SW 1271 (cell line): ENCODE measurements at places on chromosomes 4 and X.

GRCh38 chr4:1318488-1319213 lies 28.4 kb upstream of the UVSSA start:
- no peak for DNase-seq

DNA sequence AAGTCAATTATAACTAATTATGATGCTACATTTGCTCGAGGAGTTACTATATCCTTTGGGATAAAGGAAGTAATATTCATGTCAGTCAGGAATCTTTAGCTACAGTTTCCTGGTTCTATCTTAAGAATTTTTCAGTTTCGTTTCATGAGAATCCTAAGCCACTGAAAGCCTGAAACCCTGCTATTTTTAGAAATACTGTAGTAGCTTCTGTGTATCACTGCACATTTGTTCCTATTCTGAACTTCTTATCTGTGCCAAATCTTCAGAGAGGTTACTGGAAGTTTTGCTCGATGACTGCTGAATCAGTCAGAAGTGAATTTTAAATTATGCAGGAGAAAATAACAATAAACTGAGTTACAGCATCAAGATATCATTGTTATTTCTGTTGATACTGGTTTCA lies 249.2 kb downstream of the TENM3 start:
- DNase-seq, result no peak

- no peak for DNase-seq
Observed at GRCh38 chr4:77185686-77186085, 28.7 kb downstream of the CCNG2 start.

DNA sequence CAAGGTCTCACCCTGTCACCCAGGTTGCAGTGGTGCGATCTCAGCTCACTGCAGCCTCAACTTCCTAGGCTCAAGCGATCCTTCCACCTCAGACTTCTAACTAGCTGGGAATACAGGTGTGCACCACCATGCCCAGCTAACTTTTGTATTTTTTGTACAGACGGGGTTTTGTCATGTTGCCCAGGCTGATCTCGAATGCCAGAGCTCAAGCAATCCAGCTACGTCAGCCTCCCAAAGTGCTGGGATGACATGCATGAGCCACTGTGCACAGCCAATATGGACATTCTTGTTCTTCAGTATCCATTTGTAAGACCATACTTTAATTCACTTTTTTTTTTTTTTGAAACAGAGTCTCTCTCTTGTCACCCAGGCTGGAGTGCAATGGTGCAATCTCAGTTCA lies 3.5 kb upstream of the CCNI start:
- no peak for DNase-seq

DNA sequence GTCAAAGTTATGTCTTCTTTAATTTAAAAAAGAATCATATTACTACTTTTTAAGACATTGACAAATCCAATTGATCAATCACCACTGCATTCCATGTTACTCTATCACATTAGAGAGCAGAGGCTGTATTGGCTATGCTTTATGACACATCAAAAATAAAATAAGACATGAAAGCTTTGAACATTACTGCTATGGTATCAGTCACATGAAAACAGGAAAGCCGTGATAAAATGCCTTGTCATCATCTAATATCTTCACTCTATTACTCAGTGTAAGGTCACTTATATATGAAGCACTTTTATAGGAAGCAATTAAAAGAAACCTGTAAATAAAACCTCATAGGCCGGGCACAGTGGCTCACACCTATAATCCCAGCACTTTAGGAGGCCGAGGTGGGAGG lies 27.7 kb upstream of the CEP135 start:
- DNase-seq, result no peak

GRCh38 chr4:153488006-153488891 lies 22.1 kb downstream of the TMEM131L start:
- DNase-seq, result no peak

GRCh38 chrX:154813801-154814200 lies 8.5 kb upstream of the MPP1 start:
- no peak for DNase-seq

- DNase-seq, result no peak
Observed at GRCh38 chrX:15334561-15334960, 762 bp downstream of the PIGA start.

GRCh38 chr4:151822331-151822730 lies 61.5 kb upstream of the GATB start:
- no peak for DNase-seq

GRCh38 chr4:176013476-176014247 lies 52.0 kb upstream of the WDR17 start:
- no peak for DNase-seq

DNA sequence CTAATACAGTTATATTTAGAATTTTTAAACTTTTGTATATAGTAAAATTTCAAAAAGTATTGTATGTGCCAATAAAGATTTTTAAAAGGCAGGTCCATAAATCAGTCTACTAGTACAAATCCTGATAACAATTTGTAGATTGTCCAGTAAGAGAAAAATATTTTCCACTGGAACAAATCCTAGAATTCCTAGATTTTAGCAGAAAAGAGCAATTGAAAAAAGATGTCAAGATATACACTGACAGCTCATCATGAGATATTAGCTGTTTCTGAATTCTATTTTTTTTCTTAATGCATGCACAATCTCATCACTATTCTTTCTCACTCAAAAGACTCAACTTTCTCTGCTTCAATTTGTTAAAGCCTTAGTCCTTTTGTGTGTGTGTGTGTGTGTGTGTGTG lies 289.2 kb upstream of the MAD2L1 start:
- DNase-seq, result no peak

DNA sequence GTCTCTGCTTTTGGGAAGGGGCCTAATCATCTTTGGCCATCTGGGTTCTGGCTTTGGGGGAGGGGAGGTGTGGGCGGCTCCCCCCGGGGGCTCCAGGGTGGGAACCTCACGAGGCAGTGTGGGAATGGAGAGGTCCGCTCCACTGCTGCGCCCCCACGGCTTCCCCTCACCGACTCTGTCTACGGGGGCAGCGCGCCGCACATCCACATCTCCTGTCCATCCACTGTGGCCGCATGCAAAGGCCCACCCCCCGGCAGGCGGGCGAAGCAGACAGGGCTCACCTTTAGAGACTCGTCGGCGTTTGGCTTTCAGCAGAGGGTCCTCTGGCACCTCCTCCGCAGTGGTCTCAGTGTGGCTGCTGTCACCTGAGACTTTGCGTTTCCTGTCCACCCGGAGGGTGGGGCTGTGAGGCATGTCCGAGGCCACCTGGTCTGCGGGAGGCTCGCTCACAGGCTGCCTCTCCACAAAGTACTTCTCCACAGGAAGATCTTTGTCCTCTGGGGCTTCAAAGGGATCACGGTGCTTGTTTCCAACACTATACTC lies 33.6 kb downstream of the BCOR start:
- no peak for DNase-seq

DNA sequence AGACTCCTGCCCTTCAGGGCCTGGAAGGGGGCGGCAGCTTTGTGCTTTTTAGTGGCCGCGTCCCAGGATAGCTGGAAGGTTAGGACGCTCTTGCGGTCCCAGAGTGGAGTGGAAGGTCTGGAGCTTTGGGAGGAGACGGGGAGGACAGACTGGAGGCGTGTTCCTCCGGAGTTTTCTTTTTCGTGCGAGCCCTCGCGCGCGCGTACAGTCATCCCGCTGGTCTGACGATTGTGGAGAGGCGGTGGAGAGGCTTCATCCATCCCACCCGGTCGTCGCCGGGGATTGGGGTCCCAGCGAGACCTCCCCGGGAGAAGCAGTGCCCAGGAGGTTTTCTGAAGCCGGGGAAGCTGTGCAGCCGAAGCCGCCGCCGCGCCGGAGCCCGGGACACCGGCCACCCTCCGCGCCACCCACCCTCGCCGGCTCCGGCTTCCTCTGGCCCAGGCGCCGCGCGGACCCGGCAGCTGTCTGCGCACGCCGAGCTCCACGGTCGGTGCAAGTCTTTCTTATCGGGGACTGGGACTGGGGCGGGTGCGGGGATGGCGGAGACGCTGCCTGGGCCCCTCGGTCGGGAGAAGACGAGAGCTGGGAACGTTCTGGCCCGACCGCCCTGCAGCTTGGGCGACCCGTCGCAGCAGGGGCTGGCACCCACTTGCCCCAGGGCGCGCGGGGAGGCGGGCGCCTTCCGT lies at the start of gene EDNRA:
Gene EDNRA (plus strand): TSS at position 207 of the 686 bp plus-strand sequence. CDS start 4,585 bp downstream, outside the sequence.
- no peak for DNase-seq

DNA sequence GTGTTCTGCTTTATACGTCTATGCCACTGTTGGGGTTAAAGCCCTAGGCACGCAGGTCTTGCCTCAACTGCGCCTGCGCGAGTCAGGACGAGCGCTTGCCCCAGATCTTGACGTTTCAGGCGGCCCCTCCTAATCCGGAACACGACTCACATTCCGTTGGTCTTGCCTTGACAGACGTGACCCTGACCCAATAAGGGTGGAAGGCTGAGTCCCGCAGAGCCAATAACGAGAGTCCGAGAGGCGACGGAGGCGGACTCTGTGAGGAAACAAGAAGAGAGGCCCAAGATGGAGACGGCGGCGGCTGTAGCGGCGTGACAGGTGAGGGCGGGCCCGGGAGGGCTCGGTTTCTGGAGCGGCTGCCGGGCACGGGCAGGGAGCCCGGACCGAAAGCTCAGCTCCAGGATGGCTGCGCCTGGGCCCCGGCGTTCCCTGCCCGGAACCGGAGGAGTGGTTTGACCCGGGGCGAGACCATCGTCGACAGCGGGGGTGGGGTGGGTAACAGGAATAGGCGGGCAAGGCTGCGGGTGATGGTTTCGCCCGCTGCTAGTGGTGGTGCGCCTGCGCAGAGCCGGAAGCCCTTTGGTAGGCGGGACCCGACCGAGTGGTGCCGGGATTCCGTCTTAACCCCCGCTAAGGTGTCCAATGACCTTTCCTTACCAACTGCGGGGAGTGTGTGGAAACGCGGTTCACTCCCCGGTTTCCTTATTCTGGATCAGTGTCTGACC lies at the start of gene ARAF:
Gene ARAF (plus strand): TSS at position 272 of the 725 bp plus-strand sequence. CDS start 1,763 bp downstream, outside the sequence.
- peak; percentile 80 for DNase-seq

GRCh38 chr4:123386609-123387008 lies 10.0 kb upstream of the SPRY1 start:
- DNase-seq, result no peak

- no peak for DNase-seq
Observed at GRCh38 chr4:172666711-172667368, 501.8 kb upstream of the GALNT7 start.

GRCh38 chr4:38855466-38855865 lies 1.2 kb downstream of the TLR6 start:
- no peak for DNase-seq

DNA sequence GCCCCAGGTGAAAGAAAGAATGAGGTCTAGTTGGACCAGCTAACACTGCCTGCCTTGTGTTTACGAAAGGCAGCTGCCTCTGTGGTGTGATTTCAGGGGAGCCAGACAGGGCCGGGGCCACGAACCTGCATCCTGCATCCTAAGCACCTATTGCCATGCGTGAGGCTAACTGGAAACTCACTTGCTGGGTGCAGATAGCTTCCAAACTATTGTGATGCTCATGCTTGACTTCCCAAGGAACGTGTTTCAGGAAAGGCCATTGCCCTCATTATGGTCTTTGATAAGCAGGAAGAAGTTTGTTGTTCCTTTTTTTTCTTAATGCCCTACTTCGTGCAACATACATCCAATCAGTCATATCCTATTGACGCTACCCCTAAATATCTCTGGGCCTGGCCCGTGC lies 2.3 kb upstream of the IRF2 start:
- DNase-seq, result no peak

- peak; percentile 1 for DNase-seq
Observed at GRCh38 chr4:72295966-72296557, 264.3 kb downstream of the NPFFR2 start.

DNA sequence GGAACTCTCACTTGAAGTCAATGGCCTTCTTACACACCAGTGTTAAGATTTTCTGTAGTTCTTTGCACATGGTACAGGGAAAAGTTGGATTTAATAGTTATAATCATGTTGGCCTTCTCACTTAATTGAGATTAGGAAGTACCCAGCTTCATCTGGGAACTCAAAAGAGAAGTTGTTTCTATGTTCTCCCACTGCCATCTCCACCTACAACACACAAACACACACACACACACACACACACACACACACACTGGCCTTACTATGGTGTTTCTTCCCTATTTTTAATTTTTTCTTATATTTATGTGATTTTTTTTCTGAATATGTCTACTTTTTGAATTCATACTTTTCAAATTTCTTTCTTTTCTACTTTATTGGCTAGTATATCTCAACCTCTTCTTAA lies 10.0 kb upstream of the CHIC2 start:
- no peak for DNase-seq

DNA sequence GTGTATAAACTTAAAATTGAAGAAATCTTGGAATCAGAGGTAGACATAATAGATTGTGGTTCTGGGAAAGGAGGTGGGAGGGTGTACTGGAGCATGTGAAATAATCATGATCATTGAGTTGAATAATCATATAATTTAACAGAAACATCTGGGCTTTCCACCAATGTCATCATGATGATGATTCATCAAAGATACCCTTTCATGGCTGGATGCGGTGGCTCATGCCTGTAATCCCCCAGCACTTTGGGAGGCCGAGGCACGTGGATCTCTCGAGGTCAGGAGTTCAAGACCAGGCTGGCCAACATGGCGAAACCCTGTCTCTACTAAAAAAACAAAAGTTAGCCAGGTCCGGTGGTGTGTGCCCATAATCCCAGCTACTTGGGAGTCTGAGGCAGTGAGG lies 6.7 kb upstream of the RUFY3 start:
- no peak for DNase-seq

GRCh38 chrX:31523884-31524536 lies 452.2 kb upstream of the FTHL17 start:
- DNase-seq, result no peak

DNA sequence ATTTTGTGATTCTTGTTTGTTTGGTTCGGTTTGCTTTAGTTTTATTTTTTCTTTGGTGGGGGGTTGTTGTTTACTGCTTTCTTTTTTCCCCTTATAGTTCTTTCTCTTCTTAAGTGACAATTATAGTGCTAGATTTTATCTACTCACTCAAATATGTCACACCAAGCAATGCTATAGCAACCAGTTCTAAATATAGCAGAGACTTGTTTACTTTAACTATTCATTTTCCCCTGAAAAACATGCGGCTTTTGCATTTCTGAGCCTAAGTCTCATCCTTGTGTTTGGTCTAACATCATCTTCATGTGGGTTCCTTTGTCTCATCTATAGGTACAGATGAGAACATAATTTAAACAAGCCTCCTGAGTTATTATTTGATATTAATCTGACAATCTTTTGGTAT lies 676.6 kb downstream of the FAT4 start:
- no peak for DNase-seq

GRCh38 chr4:121668368-121669162 lies 28.2 kb downstream of the ANXA5 start:
- DNase-seq, result no peak

GRCh38 chr4:112312610-112313239 lies 15.6 kb downstream of the ALPK1 start:
- DNase-seq, result no peak

GRCh38 chr4:153519687-153520086 lies 53.5 kb downstream of the TMEM131L start:
- no peak for DNase-seq

GRCh38 chrX:21490341-21490740 lies 116.1 kb downstream of the CNKSR2 start:
- no peak for DNase-seq

- no peak for DNase-seq
Observed at GRCh38 chrX:110509755-110510532, 151.3 kb downstream of the RTL9 start.

DNA sequence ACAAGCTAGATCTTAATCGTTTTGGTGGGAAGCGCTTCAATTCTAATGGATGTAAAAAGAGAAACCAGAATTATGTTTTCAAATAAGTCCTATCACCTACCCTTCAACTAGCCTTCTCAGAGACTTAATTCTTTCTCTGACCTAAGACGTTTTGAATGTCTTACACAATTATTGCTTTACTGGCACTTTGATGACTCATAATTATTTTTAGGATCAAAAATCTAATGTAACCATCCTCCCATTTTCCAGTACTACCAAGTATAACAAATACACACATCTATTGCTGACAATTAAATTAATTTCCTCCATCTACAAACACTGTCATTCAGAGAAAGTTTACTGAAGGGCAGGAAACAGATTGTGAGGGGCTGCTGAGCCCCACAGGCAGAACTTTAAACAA lies 108.6 kb downstream of the PPP3CA start:
- no peak for DNase-seq
